ENCODE measurements at places on chromosomes 5 and 9.

GRCh38 chr5:81450940-81451339 lies 57.0 kb upstream of the ACOT12 start:
- DNase-seq = no peak

DNA sequence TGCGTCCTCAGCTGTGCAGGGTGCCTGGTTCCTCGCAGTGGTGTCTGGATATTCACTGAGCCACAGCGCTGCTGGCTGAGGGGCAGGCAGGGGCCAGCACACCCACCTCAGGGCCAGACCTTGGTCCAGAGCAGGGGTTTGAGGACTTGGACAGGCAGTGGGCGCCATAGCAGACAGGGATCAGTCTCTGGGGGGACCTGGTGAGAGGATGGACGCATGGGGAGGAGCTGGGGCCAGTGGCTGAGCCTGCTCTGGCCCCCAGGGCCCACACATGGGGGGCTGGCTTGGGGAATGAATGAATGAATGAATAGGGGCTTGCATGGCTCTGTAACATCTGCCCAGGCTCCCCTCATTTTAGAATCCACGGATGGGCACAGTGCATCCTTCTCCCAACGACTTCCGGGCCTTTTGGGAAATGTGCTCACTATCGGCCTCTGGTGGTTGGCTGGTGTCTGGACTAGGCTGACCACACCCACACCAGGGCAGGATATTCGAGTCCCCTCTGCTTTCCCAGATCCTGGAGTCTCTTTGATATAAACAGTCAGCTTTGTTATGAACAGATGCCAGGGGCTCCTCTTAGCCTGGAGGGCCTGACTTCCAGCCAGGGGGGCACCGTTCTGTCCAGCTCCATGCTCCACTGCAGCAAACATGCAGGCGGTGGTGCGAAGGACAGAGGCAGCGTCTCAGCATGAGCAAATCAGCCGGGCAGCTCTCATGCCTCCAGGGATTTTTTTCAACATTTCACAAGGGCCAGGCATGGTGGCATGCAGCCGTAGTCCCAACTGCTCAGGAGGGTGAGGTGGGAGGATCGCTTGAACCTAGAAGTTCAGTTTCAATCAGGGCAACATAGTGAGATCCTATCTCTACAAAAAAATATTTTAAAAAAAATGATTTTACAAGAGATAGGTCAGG lies 62.6 kb downstream of the NEK6 start:
- DNase-seq = peak; percentile 43

- DNase-seq = no peak
Observed at GRCh38 chr5:35815089-35815936, 41.4 kb upstream of the IL7R start.

GRCh38 chr5:73440262-73440661 lies 8.3 kb downstream of the FOXD1 start:
- DNase-seq = no peak

DNA sequence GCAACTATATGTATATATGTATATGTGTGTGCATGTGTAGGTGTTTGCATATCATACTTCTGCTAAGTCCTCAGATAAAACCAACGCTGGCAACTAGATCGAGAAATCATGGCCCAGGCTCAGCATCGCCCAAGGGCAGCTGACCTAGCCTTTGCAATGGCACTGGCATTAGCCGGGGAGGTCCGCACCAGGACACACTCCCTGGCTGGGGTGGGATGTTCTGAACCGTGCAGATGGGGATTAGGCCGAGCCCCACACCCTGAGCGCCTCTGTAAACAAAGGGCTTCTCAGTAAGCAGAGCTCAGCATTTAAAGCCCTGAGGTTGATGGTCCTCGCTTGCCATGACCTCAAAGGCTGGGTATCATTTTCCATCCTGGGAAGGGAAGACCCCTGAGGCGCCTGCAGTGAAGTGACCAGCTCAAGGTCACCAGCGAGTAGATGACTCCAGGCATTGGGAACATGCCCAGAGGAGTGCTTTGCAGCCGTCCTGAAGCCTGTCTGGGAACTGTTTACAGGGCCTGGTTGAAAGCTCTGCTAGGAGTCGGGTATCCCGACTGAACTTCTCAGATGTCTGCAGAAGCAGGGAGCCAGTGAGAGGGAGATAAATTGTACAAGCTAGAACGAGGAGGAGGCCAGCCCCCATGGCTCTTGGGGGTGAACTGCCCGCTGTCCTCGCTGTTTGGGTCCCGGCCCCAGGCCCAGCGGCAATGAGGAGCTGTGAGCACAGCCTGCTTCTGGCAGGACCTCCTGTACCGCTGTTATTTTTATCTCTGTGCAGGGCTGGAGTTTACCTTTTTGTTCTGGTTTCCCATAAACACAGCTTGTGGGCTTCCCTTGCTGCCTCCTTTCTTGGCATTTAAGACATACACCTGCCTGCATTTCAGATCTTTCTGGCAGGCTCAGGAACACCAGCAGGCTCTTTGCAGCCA lies 18.4 kb downstream of the GADD45G start:
- DNase-seq = peak; percentile 83

DNA sequence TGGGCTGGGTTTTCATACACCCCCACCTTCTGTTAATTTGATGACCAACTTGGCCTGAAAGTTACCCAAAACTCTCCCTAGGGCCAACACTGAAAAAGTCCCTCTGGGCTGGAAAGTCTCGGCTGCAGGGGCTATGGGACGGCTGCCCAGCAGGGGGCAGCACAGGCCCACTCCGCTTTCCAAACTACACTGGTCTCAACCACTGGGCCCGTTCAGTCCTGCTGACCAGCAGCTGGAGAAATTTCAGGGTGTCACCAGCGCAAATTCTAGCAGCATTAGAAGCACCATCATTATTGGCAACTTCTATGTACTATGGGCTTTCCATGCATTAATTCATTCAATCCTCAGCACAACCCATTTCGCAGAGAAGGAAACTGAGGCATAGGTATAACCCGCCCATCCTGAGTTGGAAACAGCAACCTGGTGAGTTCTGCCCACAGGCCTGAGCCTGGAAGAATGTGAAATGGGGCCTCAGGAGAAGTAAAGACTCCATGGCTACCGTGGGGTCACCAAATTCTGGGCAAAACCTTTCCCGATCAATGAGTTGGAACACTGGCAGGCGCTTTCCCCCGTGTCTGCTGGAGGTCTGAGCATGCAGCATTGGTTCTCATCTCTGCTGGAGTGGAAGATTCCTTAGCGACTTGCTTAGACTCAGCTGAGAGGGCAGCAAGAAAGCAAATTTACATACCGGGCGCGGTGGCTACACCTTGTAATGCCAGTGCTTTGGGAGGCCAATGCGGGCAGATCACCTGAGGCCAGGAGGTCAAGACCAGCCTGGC lies 9.7 kb downstream of the ORM2 start:
- peak; percentile 6 for DNase-seq

DNA sequence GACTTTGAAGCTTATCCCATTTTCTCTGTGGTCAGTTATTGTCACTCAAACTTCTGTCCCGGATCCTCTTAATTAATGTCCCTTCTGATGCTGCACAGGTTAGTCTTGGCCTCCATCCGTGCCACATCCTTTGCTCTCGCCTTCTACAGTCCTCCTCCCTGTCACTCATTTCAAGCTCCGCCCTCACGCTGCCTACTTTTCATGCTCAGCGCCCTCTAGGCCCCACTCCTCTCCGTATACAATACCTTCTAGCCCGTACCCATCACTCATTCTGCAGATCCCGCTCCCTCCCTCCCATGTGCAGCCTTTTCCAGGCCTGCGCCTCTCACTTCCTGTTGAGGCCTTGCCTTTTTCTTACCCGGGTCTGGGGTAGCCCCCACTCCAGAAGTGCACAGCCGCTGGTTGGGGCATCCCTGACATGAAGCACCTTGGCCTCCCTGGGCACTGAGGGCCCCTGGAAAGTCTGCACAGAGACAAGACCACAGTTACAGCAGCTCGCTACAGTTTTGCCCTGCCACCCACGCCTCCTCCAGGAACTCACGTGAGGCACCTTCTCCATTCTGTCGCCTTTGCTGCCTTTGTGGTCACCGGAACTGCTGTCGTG lies 88.5 kb upstream of the SLC25A48 start:
- no peak for DNase-seq

GRCh38 chr5:5788793-5789192 lies 366.3 kb downstream of the ICE1 start:
- DNase-seq = no peak

DNA sequence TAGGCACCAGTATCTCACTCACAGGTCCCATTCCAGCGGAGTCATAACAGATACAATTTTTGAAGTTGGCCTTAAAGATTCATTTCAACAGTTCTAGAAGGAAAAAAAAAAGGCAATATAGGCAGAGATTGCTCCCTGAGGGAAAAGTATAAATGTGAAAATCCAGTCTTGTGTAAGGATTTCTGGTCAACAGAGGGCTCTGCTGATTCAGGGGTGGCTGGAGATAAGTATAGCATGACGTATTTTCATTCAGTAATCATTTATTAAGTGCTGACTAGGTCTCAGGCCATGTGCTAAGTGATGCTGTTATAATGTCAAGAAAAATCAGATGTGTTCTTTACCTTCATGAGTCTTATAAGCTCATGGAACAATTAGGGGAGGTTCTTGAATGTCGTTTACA lies 377.3 kb upstream of the MEF2C start:
- DNase-seq = no peak

GRCh38 chr9:128190516-128191405 lies 611 bp downstream of the CIZ1 start:
- peak; percentile 32 for DNase-seq

GRCh38 chr5:58466939-58467338 lies 7.1 kb upstream of the PLK2 start:
- DNase-seq = no peak

- DNase-seq = no peak
Observed at GRCh38 chr5:109739741-109740728, 50.3 kb downstream of the MAN2A1 start.

DNA sequence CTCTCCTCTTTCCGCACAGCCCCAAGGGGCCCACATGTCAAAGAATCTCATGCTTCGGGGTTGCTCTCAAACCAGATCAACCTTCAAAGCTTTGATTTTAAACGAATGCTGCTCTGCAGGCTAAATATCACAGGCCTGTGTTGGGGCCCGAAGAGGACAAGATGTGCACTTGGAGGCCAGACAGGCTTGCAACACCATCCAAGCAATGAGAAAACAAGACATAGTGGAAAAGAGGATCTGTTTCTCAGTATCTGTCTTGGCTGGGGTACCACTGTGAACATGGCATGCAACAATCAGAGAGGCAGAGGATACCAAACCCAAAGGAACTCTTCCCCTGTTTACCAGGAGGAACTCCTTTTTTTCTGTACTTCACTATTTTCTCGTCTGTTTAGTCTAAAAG lies 321.8 kb downstream of the SLIT3 start:
- no peak for DNase-seq

DNA sequence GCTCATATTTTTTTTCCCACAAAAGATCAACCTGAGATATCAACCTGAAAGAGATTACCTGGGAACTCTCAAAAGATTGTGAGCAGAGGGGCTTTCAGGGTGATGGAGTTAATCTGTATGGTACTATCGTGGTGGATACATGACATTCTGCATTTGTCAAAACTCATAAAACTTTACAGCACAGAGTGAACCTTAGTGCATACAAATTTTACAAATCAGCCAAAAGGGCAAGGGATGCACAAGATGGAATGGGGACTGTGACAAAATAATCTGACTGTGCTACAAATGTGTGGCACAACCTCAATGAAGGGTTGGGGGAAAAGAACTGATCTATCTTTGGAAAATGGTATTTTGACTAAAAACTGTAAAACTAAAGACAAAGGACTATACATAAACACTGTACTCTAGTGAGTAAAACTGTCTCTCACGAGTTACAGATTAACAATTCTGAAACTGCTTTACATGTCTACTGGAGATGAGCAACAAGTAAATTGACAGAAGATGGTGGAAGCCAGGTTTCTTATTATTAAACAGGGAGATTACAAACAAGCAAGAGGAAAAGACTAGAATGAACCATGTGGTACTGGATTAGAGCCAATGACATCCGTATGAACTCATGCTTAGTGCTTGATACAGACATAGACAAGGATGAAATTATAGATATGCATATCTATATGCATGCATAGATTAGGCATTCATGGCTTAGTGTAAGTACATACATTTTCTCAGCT lies 24.8 kb upstream of the RLN1 start:
- no peak for DNase-seq

DNA sequence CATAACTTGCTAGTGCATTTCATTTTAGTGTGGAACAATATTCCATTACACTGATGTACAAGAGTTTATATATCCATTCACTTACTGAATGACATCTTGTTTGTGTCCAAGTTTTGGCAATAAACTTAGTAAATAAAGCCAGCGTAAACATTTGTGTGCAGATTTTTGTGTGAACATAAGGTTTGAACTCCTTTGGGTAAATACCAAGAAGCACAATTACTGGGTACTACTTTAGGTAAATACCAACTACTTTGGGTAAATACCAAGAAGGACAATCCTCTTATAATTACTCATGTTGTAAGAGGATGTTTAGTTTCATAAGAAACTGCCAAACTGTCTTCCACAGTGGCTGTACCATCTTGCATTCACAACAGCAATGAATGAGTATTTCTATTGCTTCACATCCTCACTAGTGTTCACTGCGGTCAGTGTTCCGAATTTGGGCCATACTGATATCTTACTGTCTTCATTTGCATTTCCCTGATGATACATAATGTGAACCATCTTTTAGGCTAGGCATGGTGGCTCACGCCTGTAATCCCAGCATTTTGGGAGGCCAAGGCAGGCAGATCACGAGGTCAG lies 2.3 kb upstream of the SYK start:
- no peak for DNase-seq

- no peak for DNase-seq
Observed at GRCh38 chr9:110021891-110022290, 186.1 kb downstream of the C9orf152 start.

DNA sequence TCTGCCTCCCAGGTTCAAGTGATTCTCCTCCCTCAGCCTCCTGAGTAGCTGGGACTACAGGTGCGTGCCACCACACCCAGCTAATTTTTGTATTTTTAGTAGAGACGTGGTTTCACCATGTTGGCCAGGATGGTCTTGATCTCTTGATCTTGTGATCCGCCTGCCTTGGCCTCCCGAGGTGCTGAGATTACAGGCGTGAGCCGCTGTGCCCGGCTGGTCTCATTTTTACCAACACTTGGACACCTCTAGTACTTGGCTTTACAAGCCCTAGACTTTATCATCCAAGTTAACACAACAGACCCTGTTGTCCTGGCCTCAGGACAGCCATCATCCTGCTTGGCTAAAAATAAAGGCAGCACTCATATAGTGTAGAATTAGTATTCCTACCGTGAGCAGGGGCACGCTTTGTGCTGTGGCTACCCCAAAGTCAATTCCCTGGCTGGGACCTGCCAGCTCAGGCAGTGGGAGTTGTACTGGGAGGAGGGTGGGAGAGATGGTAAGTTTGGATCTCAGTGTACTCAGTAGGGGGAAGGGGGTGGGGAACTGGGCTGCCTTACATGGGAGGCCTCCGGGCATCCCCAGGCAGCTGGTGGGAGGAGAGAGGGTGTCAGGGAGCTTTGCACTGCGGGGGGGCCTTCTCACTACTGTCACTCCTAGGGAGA lies 6.6 kb downstream of the PDZD2 start:
- DNase-seq = no peak

GRCh38 chr5:142981886-142982820 lies 212.0 kb downstream of the ARHGAP26 start:
- DNase-seq = peak; percentile 98

GRCh38 chr5:10724781-10725507 lies 36.1 kb downstream of the DAP start:
- no peak for DNase-seq

Data from G401 (cell line).